Activated CD8-positive, alpha-beta T cell treated with anti-CD3 and anti-CD28 coated beads, Interleukin-2, amount 10 ng/mL, durations not matched to agents 7 days and 5 days (primary cell): ENCODE measurements at places on chromosomes 7 and 10. TPM values are rescaled to one million over a fixed set of nuclear protein-coding genes. Genes with fewer than 3 reads are reported as not detected.

Gene GJD4
- total RNA-seq, result not detected

Gene PRPS1L1
- total RNA-seq, result not detected

Gene BICC1
- total RNA-seq, result not detected

Gene PLPP4
- not detected for total RNA-seq

Gene IFIT3
- total RNA-seq, result 42.8 TPM

Gene HOXA7
- total RNA-seq, result not detected

Gene KIAA1549
- total RNA-seq, result 1.2 TPM

Gene MOGAT3
- not detected for total RNA-seq

Gene ZNF853
- 1.0 TPM for total RNA-seq

Gene NANOS1
- 0.13 TPM for total RNA-seq

Gene HMX2
- total RNA-seq, result not detected

Gene NPTX2
- not detected for total RNA-seq

Gene MRLN
- not detected for total RNA-seq
